ENCODE measurements at places on chromosomes 11 and 22.

- DNase-seq: no peak
Observed at GRCh38 chr11:43706631-43707030, 26.1 kb downstream of the HSD17B12 start.

GRCh38 chr22:49815641-49816091 lies 12.0 kb downstream of the BRD1 start:
- no peak for DNase-seq

- DNase-seq: no peak
Observed at GRCh38 chr22:22616636-22617035, 27.8 kb upstream of the GGTLC2 start.

DNA sequence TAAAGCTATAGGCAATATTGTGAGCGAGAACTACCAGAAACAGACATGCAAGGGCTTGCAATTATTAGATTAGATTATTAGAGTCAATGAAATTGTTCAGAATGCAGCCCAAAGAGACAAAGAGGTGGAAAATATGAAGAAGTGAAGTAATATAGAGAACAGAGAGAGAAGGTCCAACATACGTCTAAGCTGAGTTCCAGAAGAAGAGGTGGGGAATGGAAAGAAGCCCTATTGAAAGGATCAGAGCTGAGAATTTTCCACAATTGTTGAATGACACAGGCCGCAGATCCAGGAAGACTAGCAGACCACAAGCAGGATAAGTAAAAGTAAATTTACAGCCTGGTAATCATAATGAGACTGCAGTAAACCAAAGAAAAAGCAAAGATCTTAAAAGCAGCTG lies 93.2 kb downstream of the EXT2 start:
- DNase-seq: no peak

GRCh38 chr11:66157182-66157864 lies 87.3 kb downstream of the PACS1 start:
- DNase-seq: no peak

GRCh38 chr11:56841210-56841810 lies 92.8 kb upstream of the OR9G4 start:
- no peak for DNase-seq

DNA sequence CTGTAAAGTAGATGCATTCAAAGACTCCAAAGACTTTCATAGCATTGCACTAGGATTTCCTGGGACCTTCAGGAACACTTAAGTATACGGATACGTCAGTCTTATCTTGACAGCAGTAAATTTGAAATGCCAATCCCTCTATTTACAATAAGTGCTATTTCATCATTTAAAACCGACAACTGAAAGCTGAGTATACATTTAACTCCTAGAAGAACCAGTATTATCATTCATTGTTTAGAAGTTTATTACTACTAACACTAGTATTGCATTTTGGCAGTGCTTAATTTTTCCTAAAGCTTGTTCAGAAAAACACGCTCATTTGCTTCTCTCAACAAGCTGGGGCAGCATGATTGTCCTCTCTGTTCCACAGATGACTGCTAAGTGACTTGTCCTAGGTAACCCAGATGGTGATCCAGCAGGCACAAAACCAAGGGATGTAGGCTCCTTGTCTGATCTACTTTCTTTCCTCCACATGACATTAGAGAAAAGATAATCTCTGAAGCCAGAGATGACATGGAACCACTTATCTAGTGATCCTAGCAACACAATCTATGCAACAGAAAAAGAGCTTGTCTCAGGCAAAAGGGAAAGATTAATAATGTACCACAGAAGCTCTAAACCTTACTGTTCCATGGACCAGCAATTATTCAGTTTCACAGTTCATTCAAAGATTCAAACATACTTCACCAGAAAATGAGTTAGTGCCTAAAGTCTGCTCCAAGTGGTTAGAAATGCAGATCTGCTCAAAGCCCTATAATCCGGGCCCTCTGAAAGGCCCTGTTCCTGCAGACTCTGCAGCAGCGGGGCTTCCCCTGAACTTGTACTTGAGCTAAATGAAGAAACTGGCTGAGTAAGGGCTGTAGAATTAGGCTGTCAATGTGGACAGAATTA lies 5.2 kb downstream of the MAML2 start:
- no peak for DNase-seq

DNA sequence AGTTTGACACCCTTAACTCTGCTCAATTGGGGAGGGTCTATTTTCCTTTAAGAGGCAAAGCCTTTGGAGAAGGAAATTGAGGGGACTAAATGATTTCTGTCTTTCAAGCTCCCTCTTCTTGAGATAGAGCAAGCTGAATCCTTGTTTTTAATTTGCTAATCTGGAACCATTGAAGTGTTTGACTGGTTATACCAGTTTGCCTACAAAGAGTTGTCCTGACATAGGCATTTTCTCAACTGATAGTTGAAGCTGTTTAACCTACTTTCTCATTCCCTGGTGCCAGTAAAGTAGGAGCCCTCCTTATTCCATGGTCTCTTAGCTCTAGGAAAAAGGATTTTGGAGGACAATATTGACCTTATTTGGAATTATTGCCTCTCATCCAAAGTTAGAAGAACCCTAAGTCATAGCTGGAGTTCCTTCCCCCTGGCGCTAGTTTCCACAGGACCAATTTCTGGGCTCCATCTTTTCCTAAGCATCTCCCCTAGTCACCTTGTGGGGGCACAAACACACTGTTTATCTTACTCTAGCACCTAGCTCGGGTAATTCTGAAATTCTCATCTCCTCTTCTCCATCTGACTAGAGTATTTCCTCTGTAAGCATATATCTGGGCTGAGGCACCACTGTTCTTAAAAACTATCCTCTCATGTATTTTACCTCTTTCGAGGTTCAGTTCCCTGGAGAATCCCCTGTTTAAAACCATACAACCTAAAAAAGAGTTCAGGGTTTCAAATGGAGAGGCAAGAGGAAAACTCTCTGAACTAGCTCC lies 7.4 kb downstream of the ZDHHC5 start:
- no peak for DNase-seq

DNA sequence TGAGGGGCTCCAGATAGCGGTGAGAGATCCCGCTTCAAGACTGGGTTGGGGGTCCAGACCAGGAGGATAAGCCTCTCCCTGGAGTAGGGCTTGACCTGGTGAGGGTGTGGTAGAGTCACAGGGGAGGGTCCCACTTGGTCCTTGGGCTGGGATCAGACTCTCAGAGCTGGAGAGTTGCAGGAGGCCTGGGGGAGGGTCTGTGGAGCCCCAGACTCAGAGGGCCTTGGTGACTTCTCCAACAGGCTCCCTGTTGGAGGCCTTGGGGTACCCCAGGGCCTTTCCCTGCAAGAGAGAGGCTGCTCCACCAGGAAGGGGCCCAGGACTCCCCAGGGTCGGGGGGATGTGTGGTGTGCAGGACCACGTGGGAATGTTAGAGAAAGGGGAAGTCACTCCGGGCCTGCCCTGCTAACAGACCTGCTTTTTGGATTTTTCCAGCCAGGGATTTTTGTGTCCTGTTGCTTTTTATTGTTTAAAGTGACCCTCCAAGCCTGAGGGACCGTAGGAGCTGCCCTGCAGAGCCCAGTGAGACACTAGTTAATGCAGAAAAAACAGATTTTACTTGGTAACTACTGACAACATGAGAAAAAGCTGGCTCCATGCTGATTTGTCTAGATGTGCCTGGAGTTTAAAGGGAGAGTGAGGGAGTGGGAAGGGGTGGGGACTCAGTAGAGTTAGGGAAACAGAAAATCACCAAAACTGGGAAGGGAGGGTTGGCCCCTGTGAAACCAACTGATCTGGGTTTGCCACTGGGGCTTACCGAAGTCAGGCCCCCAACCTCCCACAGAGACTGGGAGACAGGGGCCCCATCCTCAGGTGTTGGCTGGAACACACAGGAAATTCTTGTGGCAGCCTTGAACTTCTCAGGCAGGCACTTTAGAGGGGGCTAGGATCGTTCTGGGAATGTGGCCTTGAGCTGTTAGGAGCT lies 801 bp upstream of the TXNRD2 start:
- no peak for DNase-seq

DNA sequence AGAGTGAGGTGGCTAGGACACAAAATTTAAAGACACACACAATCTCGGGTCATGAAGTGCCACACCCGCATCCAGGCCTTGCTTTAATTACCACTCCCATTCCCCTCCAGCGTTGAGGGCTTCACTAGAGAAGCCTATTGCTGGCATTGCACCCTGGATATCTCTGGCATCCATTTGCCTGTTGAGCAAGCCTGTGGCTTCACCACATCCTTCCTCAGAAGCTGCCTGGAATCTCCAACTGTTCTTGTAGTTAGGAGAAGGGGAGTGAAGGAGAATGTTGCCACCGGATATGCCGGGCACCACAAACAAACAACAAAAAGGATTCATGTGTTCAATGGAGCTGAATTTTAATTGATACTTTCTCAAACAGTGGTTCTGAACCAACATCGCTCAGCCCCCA lies 34.4 kb upstream of the RCN1 start:
- DNase-seq: no peak

- no peak for DNase-seq
Observed at GRCh38 chr11:26992031-26992541, 1.8 kb upstream of the FIBIN start.

DNA sequence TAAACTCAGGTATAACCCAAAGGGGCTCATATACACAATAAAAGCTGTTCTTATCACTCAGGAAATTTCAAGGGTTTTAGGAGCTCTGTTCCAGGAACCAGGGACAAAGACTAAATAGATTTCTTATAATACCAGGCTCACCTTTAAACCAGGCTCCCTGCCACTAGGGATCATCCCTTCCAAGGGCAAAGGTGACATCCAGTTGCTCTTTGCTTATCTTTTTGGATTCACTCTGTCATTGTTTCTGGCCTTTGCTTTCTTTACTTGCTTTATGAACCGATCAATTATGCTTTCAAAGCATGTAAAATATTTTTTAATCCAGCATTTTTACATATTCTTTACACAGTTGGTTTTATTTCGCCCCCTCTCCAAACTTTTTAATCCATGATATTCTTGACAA lies 321.7 kb upstream of the SYN3 start:
- no peak for DNase-seq

- no peak for DNase-seq
Observed at GRCh38 chr11:24509114-24509513, 12.3 kb downstream of the LUZP2 start.

GRCh38 chr22:42067671-42068251 lies 2.9 kb downstream of the NAGA start:
- DNase-seq: no peak

DNA sequence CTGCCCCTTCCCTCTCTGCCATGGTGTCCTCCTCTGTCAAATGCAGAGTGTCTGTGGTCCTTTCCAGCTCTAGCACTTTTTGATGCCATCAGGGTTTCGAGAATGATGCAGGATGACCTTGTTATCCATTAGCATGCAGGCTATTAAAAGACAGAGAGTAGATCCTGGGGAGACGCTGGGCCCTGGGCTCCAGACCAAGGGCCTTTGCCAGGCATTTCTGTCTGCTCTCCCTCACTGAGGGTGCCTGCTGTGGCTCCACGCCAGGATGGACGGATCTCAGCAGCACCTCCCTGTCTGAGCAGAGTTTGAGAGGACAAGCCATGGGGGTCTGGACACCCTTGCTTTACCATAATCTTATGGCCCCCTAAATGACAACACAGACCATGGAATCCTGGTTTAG lies 110.8 kb upstream of the CD82 start:
- DNase-seq: no peak

GRCh38 chr11:123080015-123080414 lies 18.1 kb upstream of the HSPA8 start:
- DNase-seq: no peak

DNA sequence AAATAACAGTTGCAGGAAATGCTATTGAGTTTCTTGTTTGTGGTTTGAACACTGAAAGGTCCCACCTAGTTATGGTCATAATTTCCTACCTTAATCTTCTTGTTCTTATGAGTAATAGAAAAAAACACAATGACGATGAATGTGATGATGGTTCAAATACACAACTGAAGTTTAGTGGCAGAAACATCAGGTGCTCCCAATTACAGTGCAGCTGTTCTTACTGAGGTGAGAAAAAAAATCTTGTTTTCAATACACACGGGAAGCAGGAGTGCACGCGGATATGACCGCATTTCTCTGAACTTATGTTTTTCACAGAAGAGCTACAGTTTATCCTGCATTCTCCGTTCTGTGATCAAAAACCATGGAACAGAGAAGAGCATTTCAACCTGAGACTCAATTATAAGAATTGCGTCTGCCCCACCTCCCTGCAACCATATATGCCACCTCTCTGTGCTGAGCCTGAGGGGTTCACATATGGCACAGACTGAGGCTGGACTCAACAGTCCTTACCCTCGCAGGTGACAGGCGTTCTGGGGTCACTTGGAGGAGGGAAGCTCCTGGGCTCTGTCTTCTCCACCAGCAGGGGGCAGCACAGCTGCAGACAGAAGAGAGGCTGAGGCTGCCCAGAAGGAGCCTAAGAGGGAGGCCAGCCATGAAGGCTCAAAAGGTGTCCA lies 99.7 kb upstream of the IGLL5 start:
- DNase-seq: no peak

DNA sequence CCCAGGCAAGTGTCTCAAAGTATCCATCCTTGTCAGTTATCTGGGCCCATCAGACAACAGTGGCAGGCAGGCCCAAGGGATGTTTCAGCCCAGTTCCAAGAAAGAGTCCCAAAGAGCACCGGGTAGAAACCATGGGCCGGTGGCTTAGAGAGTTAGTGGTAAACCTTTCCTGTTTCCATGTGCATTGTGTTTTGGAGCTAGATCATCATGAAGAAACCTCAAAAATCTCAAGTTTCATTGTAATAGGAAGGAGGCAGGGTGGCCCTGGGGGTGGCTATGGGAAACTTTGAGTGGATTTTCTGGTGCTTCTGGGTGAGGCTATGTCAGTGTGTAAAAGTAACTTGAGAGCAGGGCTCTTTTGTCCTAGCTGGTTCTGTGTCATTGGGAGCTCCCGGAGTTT lies 68.1 kb downstream of the UBASH3B start:
- no peak for DNase-seq

GRCh38 chr22:42080287-42080686 lies 787 bp downstream of the SMDT1 start:
- no peak for DNase-seq

GRCh38 chr11:6111673-6112072 lies 4.2 kb downstream of the OR56B4 start:
- no peak for DNase-seq

GRCh38 chr22:49310354-49310753 lies 517.3 kb downstream of the BRD1 start:
- DNase-seq: no peak

DNA sequence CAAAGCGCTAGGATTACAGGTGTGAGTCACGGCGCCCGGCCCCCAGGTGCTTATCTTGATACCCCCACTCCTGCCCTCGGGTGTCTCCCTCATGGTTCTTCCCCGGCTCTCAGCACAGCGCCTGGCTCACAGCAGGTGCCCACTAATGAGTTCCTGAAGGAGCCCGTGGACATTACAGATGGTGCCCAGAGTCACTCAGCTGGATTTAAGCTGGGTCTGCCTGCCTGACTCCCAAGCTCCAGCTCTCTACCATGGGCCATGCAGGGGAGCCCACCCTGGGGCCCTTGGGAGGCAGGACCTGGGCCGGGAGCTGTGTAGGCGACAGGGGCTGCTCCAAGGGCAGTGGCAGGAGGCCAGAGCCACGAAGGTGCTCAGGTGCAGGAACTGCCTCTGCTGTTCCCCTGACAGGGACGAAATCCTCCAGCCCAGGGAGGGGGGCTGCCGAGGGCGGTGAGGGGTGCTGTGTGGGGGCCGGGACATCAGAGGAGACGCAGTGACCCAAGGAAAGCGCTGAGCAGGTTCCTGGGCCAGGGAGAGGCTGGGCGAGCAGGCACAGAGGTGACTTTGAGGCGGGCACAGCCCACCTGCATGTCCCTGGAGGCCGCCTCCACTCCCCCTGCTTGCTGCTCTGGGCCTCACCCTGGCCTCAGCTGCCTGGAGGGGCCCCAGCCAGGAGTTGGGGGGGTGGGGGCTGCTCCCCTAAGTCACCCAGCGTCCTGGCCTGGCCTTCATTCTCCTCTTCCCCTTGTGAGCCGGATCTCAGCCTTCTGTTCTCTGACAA lies 14.6 kb upstream of the FLRT1 start:
- DNase-seq: no peak

GRCh38 chr22:37259540-37260029 lies 15.5 kb upstream of the RAC2 start:
- DNase-seq: no peak
